ENCODE measurements at places on chromosomes 16 and 17.

DNA sequence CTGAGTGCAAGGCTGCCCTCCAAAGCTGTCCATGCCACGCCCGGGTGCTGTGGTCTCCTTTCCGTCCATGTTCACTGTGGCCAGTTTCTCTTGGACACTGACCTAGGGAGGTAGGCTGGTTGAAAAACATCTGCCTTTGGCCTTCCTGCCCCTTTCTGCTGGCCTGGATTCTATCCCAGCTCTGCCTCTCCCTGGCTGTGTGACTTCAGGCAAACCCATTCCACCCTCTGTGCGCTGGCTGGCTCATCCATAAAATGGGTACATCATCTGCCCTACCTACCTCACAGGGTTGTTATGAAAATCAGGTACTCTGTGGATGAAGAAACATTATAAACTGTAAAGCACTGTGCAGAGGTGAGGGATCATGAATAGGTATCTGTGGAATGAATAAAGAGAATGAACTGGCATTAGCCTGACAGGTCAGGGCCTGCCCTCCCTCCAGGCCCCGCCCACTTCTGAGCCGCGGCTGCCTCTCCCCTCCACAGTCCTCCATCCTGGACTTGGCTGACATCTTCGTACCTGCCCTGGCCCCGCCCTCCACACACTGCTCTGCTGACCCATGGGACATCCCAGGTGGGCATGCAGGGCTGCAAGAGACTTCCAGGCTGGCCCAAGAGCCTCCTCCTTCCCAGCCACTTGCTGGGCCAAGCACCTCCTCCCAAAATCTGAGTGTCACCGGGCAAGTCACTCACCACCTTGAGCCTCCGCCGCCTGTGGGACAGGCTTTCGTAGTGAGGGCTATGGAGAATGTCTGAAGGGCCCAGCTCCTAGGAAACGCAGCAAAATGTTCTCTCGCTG is 7.0 kb upstream of the SPATA20 start:
- DNase-seq = no peak

DNA sequence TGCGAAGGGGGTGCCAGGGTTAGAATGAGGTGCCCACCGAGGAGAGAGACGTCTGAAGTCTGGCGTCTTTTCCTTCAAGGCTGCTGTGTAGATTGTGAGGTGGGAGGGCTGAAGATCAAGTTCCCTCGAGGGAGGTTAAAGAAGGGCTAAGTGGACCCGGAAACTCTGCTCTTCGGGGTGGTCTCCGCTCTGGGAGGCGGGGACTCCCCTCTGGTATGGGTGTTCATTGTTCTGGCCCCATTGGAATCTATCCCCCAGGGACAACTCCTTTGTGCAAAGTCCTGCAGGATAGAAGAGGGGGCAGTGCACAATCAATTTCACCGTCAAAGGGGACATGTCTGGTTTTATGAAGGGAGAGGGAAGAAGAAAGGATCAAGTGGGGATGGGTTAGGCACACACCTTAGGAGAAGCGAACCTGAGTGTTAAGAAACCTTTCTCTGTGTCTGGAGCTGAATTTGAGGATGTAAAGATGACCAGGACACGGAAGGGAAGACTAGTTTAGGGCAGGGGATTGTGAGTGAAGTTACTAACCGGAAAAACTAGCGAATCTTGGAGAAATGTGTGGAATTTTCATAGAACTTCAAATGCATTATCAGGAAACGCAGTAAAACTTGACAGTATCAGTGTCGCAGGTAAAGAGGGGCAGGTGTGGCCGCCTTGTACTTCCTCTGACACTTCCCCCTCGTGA is 809 bp upstream of the RAB34 start:
- DNase-seq = no peak

DNA sequence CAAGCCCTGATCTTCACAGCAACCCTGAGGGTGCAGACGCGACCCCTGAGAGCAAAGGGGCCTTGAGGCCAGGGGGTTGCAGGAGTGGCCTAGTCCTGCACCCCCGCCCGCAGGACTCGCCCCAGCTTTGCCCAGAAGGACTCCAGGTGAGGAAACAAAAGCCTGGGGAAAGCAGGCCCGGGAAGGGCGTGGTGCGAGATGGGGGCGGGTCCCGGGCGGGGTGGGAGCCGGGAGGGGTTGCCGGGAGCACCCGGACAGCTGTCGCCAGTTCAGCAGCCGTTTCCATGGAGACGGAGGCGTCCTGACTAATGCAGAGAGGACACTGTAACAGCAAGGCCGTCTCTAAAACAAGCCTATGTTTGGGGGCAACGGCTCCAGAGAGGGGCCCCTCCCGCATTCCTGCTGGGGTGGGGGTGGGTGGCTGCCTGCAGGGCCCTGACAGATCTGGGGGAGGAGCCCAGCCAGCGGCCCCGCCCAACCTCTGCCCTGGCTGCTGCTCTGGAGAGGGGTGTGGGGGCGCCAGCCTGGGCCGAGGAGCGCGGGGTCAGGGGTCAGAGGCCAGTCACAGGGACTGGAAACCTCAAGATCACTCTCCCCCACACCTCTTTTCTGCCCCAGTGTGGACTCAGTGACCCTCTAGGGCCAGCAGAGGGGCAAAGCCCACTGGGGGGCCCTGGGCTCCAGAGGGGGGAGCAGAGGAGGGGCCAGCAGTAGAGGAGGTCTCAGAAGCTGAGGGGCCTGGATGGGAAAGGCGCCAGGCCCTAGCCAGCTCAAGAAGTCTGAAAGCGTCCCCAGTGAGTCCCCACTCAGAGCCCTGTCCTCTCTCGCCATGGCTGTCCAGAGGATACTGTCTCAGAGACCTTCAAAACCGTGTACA is 3.1 kb upstream of the TPPP3 start:
- no peak for DNase-seq

- no peak for DNase-seq
Measured at GRCh38 chr17:17153709-17154108, 52.4 kb downstream of the PLD6 start.

- DNase-seq = no peak
Measured at GRCh38 chr17:12686486-12686885, 20.8 kb downstream of the MYOCD start.

GRCh38 chr17:78999056-78999768 is 10.4 kb downstream of the CANT1 start:
- no peak for DNase-seq

GRCh38 chr16:47519996-47520679 is 59.0 kb downstream of the PHKB start:
- no peak for DNase-seq

DNA sequence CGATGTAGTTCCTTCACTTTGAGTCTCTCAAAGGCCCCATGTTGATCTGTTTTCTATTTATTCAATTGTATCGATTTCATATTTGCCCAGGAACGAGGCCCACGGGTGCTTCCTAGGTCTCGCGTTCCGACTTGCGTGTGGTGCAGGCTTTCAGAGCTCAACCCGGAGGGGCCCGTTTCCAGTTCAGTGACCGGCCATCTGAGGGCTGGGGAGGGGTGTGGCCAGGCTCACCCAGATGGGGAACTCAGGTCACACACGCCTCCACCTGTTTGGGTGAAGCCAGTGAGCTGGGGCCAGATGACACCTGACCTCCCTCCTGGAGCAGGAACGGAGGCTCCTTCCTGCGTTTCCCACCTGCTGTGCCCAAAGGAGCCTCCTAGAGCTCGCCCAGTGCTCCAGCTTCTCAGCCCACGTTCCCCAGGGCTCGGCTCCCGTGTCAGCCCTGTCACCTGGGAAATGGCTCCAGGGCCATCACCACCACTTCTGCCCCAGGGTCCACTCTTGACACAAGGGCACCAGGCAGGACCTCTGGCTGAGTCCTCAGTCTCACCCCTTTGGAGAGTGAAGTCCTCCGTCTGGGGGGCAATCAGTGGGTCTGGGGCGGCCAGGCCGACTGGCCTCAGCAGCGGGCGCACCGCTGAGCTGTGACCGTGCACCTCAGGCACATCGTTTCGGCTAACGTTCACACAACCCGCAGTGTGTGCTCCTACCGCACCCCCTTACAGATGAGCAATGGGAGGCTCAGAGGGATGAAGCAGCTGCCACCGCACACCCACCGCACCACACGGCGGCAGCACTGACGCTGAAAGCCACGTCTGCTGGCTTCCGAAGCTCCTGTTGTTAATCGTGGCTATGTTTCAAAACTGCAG is 18.0 kb downstream of the FOXF1 start:
- DNase-seq = no peak

DNA sequence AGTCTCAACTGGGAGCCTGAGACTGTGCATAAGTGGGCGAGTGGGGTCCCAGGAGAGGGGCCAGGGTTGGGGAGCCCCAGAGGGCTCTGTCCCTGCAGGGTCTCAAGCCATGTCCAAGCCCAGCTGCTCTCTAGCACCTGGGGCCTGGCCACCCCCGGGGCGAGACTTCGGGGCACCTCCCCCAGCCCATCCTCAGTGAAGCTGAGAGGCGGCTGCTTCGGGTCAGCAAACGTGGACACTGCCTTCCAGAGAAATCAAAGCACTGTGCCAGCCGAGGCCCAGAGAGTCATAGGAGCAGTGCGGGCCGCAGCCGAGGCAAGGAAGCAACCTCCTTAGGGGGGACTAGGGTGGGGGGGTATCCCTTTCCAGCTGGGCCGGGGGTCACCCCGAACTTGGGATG is 77.5 kb downstream of the ENGASE start:
- no peak for DNase-seq

- no peak for DNase-seq
Measured at GRCh38 chr17:12421646-12422306, 243.9 kb upstream of the MYOCD start.

GRCh38 chr16:65624229-65624628 is 502.4 kb upstream of the CDH11 start:
- no peak for DNase-seq

DNA sequence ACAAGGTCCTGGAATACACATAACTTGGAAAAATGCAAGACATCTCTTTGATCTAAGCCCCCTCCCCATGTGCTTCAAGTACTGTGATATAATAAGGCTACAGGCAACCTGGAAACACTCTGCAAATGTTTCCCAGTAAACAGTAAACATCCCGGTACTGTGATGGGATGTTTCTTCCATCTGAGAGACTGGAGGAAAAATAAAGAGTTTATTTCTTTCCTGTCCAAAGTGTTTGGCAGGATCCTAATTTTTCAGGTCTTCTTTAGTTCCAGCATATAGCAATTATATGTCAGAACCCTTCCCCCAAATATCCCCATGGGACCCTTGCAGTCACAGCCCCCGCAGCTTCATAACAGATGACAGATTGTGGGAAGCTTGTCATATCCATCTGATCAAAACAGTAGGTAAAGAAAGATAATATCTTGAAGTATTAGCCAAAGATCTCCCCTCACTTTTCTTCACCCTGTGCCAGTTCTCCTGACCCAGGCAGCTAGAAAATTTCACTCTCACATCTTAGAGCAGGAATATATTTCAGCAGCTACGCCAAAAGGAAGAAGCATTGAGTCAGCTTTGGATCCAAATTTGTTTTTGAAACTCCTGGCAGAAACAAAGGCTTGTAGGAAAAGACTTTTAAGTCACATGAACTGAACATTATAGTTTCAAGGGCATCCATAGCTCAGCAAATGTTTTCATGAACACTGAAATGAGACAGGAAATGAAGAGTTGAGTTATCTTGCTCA is 141.3 kb downstream of the HS3ST3A1 start:
- no peak for DNase-seq

All from suppressor macrophage (primary cell).